ENCODE measurements at places on chromosomes 6 and 20. TPM values are rescaled to one million over a fixed set of nuclear protein-coding genes. Genes with fewer than 3 reads are reported as not detected.

DNA sequence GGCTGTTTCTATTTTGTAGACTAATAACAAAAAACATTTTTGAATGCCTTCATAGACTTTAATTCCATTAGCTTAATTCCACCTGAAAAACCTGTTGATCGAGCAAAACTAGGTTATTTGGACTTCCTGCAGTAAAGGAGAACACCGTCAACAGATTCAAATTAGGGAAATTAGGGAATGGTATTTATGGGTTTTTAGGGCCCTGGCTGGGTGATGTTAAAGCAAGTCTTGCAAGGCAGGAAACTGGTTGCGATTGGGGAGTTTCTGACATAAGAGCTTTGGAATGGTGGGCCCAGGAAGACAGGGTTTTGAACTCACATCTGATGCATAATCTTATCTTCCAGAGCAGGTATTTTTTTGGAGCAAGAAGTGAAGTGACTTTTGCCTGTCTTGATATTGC is 40.1 kb upstream of the TFAP2C start:
- H3K27ac ChIP-seq: no peak overlapping the region
- H3K4me1 ChIP-seq: no peaks in the 10 kb centered on the region
- DNase-seq: no peak
- no peak overlapping the region for H3K4me3 ChIP-seq

DNA sequence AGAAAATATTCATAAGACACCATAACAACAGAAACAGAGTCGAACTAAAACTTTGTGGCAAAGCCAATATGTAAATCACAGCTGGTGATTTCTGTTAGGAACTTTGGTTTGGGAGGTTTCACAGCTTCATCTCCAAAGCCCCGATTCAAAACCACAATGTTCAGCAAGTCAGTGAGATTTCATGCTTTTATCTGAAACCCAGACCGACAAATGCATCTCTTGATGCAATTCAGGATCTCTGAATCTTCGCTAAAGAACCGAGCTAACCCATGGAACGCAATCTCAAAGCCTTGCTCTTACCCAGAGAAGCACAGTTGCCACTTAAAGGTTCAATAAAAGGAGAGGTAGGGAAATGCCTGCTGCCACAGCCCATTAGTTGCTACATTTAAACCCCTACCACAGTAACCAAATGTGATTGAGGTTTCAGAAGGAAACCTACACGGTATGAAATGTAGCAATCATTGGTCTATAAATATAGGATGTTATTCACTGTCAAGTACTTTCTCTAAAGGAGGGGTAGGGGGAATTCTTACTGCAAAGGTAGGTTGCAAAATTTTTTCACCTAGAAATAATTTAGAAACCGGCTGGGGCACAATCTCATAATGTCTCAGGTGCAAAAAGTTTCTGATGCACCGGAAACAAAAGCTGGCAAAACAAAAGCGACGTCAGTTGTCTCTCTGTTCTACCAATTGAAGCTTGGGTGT is 381.0 kb upstream of the ARID1B start:
- no peak overlapping the region for H3K27ac ChIP-seq
- H3K4me1 ChIP-seq: no peaks in the 10 kb centered on the region
- H3K27me3 ChIP-seq: peaks cover 25% of the 10 kb centered on the region
- H3K36me3 ChIP-seq: no peaks in the 10 kb centered on the region
- H3K4me3 ChIP-seq: no peak overlapping the region

Gene SNTA1
- total RNA-seq: 7.1 TPM

DNA sequence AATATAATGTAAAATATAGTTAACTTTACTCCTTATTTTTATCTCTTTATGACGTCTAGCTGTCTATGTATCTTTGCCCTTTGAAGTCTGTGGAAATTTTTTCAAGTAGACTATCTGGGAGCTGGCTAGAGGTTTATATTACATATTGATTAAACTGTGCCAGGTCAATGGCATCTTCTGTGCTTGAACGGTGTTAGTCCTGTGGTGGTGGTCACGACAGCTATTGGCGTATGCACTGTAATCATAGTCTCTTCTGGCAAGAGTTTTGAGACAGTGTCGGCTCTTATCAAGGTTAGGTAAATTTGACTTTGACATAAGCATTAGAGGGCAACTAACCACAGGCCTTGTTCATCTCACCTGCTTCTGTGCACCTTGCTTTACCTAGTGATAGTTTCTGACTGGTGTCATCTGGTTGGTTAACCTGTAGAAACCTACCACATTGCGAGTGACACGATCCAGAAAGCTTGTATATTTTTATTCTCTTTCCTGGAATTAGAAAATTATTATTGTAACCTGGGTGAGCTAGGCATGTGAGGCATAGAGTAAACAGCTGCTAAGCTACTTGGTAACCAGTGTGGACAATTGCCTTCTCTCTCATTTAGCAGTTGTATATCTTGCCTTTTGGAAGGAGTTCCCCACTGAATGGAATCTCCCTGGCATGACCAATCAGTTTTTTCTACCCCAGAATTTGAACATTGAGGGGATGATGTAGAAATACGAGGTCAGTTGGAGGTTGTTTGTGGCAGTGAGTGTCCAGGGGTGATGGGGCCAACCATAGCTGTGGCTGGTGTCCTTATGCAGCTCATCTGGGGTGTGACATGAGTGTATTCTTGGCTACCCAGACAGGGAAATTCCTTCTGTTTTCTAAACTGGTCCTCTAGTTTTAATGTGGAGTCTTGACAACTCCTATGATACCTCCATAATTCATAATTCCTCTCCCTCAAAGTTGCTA is 45.9 kb downstream of the SH3BGRL2 start:
- H3K36me3 ChIP-seq: no peaks in the 10 kb centered on the region
- DNase-seq: no peak
- H3K27me3 ChIP-seq: no peaks in the 10 kb centered on the region
- H3K4me1 ChIP-seq: peaks cover 4% of the 10 kb centered on the region

Gene GATA5
- not detected for total RNA-seq
